ENCODE measurements at places on chromosomes 4 and X.

- no peak for DNase-seq
Observed at GRCh38 chr4:52560844-52561280, 98.2 kb downstream of the USP46 start.

DNA sequence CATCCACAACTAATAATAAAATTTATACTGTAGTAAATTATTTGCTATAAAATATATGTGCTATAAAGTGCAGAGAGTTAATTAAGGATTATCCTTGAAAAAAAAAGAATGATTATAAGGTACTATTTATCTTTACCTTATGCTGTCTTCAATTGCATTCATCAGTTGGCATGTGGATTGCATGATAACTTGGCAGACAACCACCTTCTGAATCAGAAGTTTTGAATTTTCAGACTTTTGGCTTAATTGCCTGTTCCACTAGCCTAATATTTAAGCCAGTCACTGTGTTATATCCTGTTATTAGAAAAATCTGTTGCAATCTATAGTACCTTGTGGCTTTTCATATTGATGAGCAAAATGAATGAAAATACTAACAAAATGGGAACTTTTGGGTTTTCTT, 1040.3 kb upstream of the PCDH10 start:
- DNase-seq = no peak

DNA sequence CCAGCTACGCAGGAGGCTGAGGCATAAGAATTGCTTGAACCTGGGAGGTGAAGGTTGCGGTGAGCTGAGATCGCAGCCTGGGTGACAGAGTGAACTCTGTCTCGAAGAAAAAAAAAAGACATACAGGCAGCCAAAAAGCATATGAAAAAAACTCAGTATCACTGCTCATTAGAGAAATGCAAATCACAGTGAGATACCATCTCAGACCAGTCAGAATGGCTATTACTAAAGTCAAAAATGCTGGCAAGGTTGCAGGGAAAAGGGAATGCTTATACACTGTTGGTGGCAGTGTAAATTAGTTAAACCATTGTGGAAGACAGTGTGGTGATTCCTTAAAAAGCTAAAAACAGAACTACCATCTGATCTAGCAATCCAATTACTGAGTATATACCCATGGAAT, 123.1 kb downstream of the CHIC2 start:
- no peak for DNase-seq

DNA sequence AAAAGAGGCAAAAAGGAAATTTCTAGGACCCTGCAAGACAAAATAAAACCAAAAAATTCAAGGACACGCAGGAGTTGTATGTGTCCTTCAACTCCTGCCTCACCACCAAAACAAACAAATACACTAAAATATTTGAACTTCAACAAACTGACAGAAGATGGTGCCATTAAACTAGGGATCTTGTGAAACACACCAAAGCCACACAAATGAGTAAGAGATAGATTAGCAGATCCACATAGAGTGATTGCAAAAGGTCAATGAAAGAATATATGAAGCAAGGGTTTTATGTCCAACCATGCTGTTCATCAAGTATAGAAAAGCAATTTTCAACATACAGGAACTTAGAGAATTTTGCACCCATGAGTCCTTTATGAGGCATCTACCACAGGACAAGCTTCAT, 40.1 kb upstream of the SCML1 start:
- no peak for DNase-seq

GRCh38 chr4:11397819-11398610, 30.7 kb downstream of the HS3ST1 start:
- no peak for DNase-seq

DNA sequence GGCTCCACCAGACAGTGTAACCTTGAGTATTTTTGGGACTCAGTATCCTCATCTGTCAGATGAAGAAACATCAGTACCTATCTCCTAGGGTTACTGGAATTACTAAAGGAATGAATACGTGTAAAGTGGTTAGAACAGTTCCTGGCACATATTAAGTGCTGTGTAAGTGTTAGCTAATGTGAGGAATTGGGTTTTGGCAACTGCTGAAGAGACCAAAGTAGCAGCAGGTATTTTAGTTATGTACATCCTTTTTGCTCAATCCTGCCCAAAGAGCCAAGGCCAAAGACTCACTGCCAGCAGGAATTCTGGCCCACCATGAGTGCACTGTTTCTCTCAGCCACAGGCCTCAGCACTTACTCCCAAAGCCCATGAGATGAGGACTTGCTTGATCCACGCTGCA, 16.7 kb upstream of the MCF2 start:
- no peak for DNase-seq

GRCh38 chrX:5681159-5681558, 547.5 kb downstream of the NLGN4X start:
- DNase-seq = no peak

- no peak for DNase-seq
Observed at GRCh38 chr4:21126014-21126512, 425.8 kb downstream of the PACRGL start.

- no peak for DNase-seq
Observed at GRCh38 chrX:15293451-15293850, 22.0 kb downstream of the ASB11 start.

DNA sequence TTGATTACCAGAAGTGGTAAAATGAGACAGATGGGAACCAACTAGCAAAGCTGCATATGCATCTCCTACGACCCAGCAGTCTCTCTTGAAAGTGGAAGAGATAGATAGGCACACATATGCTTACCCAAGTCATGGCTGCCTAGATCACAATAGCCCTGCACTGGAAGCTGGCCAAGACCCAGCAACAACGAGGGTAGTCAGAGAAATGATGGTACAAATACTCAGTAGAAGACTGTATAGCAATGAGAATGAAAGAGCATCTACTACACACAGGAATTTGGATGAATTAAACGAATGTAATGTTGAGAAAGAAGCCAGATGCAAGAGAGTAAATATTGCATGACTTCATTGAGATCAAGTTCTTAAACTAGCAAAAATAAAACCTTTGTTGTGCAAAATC, 100.3 kb upstream of the FAT1 start:
- no peak for DNase-seq

DNA sequence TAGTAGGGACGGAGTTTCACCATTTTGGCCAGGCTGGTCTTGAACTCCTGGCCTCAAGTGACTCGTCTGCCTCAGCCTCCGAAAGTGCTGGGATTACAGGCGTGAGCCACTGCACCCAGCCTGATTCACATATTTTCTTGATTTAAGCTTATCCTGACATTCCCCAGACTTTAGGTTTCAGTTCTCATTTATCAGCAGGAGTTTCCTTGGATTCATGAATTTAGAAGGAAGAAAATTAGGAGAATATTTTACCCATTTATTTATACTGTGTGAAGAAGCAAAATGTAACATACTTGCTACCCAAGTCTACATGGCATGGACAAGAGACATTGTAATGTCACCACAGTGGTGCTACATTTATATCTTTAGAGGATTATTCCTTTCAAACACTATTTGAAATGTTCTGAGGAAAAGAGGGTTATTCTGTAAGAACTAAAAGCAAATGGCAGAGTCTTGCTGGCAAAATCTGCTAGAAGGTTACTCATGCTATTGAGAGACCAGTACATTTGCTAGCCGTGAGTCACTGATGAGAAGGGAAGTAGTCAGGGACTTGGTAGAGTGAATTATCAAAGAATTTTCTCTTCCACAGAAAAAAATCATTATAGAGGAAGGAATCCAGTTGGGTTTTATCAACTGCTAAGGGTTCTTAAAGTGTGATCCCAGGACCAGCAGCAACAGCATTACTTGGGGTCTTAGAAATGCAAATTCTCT, 26.1 kb upstream of the CFAP299 start:
- no peak for DNase-seq

DNA sequence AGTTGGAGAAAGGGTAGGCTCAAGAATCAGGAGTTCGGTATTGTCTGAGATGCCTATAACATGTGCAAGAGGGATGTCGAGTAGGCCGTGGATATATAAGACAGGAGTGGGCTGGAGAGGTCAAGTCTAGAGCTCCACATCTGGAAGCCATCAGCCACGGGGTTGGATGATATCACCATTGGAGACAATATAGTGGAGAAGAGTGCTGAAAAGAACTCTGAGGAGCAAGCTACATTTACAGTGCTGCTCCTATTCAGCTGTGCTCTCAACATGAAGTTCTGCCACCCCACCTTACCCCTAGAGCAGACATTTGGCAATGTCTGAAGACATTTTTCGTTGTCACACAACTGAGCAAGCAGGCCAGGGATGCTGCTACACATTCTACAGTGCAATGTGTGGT, 20.9 kb upstream of the PLAC1 start:
- no peak for DNase-seq

Data from stimulated activated naive CD8-positive, alpha-beta T cell treated with anti-CD3 and anti-CD28 coated beads, Interleukin-15, amount 100 ng/mL, for 72 hours (primary cell).